ENCODE measurements at places on chromosomes 13 and 19.

GRCh38 chr13:90798381-90798780 is 549.1 kb upstream of the MIR17HG start:
- no peak for DNase-seq

DNA sequence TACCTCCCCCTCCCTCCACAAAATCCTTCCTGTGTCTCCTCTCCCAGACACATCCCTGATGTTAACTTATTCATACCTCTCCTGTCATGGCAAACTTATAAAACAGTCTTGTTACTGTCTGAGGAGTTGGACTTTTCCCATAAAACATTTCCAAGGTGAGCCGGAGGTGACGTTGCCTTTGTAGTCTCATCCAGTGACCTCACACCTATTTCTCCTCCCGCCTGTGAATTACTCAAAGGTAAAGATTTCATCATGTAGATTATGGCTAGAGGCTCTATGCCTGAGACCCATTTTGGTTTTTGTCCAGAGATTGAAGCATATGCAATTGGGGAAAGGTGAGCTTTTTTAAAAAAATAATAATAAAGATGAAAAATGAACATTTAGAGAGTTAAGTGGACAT is 529.0 kb downstream of the MYO16 start:
- DNase-seq = no peak

- DNase-seq = no peak
These were observed 1221.1 kb downstream of the SLITRK1 start for GRCh38 chr13:82661126-82661525.

DNA sequence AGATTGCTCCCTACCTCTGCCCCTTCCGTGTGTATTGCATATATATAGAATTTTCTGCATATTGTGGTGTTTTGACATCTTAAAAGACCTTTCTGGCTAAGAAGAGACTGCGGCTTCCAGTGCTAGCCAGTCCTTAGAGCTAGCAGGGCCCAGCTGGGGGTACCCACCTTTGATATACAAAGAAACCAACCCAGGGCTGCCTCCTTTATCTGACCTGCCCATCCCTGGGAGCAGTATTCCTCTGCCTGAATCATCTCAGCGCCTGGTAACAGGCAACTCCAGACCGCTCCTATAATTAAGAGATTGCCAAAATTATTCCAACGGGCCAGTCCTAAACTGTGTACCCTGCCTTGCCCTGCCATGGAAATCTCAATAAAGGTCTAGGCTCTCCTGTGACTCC is 186.3 kb upstream of the RNF113B start:
- no peak for DNase-seq

GRCh38 chr13:99066219-99066618 is 88.4 kb upstream of the DOCK9 start:
- no peak for DNase-seq
